ENCODE measurements at places on chromosomes 4 and X.

- DNase-seq, result no peak
Observed at GRCh38 chr4:113835005-113835404, 73.5 kb upstream of the CAMK2D start.

DNA sequence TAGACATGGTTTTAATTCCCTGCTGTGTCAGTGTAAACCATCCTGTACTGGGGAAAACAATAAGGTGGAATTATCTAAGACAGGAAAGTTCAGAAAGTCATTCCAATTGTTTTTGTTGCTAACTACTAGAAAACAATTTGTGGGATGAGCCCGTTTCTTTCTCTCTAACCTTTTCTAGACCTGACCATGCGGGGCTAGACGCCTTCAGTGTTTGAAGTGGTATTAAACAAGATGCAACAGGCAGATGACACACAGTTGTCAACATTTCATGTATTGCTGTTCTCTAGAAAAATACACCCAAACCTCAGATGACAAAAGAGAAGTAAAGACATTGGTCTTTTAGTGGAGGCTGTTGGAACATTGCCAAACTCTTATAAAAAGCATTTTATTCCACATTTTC is 105.7 kb downstream of the FRAS1 start:
- DNase-seq, result no peak

DNA sequence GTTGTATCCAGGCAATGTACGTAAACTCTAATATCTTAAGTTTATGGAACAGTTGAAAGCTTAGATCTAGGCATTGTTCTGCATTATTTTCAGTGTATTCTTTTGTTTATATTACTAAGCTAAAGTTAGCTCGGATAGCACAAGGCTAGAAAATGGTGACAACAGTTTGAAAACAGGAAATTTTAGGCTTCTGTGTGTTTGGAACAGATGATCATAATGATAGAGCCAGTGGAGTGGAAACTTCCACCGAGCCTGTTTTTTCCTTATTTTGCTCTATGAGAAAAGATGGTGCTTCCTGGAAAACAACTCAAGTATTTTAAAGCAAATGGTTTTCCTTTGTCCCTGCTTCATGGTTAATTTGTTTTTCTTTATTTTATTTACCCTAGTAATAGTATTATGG is 70.8 kb downstream of the GAB1 start:
- no peak for DNase-seq

DNA sequence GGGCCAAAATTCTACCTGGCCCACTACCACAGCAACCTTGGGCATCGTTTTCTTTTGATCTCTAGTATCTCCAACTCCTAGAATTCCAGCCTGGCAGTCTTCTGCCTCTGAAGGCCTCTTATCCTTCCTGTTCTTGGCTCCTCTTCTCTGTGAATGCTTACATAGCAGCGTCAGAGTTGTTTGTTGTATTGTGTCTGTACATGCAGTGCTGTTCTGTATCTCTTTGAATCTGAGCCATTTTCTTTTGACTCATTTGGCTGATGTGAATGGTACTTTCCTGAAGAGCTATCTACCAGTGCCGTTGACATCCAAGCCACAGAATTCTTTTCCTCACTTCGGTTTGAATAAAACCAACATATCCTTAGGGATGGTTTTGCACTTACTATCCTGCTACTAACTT is 79.2 kb downstream of the TMEM164 start:
- no peak for DNase-seq

Measured in CD4-positive, alpha-beta memory T cell (primary cell).